ENCODE measurements at places on chromosomes 4 and X. TPM values are rescaled to one million over a fixed set of nuclear protein-coding genes. Genes with fewer than 3 reads are reported as not detected.

Gene NCBP2L
- total RNA-seq: not detected

- DNase-seq: no peak
Observed at GRCh38 chrX:413322-414201, 26.9 kb upstream of the PPP2R3B start.

GRCh38 chr4:169222761-169223160 is 48.0 kb downstream of the SH3RF1 start:
- DNase-seq: no peak

DNA sequence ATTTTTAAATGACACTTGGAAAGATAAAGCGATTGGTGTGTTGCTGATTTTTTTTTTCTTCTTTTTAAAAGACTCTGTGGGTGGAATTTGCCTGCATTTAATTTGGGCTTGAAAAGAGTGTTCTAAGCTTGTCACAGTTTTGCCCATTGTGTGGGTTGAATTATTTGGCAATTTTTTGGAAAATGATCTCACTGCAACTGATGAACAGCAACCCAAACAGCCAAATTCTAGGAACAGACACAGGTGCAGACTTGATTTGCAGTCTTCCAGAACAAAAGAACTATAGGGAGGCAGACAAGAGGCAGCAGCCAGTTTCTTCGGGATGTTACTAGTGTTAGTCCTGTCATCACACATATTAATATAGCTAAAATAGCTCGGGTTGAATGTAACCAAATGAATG is 40.5 kb downstream of the CASP6 start:
- no peak for DNase-seq
